ENCODE measurements at places on chromosomes 16 and 17.

GRCh38 chr17:17149520-17150447 is 56.3 kb downstream of the PLD6 start:
- no peak for DNase-seq

GRCh38 chr16:84896847-84897246 is 77.1 kb downstream of the CRISPLD2 start:
- no peak for DNase-seq

- no peak for DNase-seq
These were observed 183.1 kb upstream of the PSMD7 start for GRCh38 chr16:74113545-74113944.

GRCh38 chr16:68324336-68324735 is 13.5 kb downstream of the PRMT7 start:
- no peak for DNase-seq

DNA sequence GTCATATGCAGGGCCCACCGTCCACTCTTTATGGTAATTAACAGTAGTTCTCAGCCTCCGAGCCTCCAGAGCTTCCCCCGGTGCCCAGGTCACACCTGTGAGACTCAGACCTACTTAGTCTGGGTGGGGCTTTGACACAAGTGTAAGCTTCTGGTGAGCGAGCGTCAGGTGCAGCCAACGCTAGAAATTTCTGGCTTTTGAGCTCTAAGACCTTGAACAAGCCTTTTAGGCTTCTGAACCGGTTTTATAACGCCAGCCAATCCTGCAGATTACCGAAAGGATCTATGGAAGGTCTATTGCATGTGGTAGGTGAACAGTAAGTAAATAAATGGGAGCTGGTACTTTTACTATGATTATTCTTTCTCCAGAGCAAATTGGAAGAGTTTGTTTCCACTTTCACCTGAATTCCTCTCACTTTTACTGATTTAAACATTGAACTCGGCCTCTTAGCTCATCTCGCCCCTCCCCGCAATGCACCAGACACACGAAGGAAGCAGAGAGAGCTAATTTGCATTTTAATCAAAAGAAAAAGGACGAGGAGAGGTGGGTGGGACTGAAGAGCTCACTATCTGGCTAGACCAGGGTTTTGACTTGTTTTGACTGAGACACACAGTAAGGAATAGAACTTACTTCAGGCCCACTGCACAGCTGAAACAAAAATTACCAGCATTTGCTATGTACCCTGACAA is 47.1 kb downstream of the ABAT start:
- no peak for DNase-seq

DNA sequence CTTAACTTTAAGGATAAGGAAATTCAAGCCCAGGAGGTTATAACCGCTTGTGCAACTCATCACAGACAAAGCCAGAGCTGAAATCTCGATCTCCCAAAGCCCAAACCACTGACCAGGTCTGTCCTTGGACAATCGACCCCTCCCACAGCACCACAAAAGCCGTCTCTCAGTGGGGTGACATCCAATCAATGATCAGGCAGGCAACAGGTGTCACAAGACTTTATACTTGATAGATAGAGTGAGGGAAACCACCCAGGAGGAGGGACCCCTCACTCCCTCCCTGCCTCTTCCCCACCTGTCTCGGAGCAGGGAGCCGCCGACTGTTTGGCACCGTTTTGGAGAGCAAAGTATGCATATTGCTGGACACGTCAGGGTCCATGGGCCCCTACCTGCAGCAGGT is 14.5 kb upstream of the SDR42E2 start:
- no peak for DNase-seq

DNA sequence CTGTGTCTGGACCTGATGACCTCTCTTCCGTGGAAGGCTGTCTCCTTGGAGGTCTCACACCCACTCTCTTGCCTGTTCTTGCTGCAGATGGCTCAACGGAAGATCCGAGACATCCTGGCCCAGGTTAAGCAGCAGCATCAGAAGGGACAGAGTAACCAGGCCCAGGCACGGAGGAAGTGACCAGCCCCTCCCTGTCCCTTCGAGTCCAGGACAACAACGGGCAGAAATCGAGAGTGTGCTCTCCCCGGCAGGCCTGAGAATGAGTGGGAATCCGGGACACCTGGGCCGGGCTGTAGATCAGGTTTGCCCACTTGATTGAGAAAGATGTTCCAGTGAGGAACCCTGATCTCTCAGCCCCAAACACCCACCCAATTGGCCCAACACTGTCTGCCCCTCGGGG is 52.1 kb downstream of the IGF2BP1 start:
- DNase-seq: no peak

- DNase-seq: no peak
These were observed 15.3 kb downstream of the ZC3H7A start for GRCh38 chr16:11781773-11782172.

DNA sequence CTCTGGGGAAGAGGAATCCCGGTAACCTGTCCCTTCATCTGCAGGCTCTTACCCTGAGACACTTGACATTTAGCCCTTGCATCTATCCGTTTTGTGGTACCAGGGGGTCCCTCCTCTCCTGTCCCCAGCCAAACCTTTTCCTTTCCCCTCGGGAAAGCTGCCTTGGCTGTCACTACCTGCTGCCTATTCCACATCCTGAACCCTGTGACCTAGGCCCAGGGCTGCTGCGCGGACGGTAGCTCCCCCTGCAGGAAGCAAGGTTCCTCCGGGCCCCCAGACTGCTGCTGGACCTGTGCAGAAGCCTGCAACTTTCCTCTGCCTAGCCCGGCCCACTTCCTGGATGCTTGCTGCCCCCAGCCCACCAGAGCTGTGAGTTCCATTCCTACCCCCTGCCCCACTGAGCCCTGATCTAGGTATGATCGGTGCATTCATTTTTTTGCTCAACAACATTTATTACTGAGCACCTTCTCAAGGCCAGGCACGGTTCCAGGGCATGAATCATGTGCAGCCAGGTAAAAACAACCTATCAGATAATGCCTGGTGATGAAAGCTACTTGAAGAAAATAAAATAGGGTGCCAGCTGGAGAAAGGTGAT is 10.5 kb upstream of the ALDOA start:
- DNase-seq: no peak

GRCh38 chr17:44134752-44135568 is 6.8 kb upstream of the HROB start:
- DNase-seq: no peak

DNA sequence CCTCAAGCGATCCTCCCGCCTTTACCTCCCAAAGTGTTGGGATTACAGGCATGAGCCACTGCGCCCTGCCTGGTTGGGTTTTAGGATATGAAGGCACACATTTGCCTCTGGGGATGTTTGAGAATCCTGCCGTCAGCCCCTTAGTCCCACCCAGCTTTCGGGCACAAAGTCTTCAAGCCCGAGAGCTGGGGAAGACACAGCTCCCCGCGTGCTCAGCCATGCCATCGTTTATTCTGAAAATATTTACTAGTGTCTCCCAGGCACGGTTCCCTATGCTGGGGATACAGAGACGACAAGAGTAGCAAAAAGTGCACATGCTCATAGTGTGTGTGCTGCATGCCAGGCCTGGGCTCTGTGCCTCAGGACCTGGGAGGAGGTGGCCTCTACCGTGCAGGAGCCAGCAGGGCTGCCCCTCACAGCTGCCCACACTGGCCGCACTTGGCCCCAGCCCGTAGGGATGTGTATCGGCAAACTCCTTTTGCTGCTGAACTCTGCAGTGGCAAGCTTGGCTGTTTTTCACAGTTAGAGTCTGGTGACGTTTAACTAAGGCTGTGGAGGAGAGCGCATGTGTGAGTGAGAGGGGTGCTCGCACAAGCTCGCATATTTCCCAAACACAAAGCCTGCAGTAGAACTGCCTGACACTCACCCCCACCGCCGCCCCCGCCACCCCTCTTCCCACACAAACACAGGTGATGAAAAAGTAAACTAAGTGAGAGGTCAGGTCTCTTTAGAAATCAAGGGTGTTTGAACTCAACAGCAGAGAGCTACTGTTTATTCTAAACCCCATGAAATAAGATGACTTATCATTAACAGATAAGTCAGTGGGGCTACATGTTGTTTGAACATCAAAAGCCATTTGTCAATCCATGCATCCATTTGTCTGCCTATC is 266.4 kb downstream of the MRTFB start:
- DNase-seq: no peak

DNA sequence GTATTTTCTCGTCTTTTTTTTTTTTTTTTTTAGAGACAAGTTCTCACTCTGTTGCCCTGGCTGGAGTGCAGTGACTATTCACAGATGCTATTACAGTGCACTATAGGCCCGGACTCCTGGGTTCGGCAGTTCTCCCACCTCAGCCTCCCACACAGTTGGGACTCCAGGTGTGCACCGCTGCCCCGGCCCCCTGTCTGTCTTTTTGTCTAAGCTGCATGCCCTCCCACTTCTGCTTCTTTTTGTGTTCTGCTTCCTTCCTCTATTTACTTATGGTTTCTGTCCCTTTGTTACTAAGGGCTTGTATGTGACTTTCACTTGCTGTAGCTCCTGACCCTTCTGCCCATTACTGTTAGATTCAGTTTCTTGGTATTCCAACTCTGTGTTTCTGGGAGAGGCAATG is 20.5 kb downstream of the SLC7A6 start:
- no peak for DNase-seq

- no peak for DNase-seq
These were observed 2.3 kb downstream of the NDUFB10 start for GRCh38 chr16:1961651-1962067.

DNA sequence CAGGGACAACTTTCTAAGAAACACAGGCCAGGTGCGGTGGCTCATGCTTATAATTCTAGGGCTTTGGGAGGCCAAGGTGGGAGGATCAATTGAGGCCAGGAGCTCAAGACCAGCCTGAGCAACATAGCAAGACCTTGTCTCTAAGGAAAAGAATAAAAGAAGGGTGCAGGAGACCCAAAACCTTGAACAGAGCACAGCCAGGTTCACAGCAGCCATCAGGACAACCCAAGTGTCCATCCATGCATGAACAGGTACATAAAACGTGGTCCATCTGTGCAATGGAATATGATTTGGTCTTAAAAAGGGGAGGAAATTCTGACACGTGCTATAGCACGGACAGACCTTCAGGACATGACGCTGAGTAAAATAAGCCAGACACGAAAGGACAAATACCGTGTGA is 91.0 kb downstream of the PGS1 start:
- DNase-seq: no peak

GRCh38 chr17:33511670-33512069 is 218.6 kb upstream of the ASIC2 start:
- DNase-seq: no peak

GRCh38 chr17:4173781-4174180 is 30.8 kb downstream of the CYB5D2 start:
- DNase-seq: no peak
